ENCODE measurements at places on chromosomes 11 and 22. TPM values are rescaled to one million over a fixed set of nuclear protein-coding genes. Genes with fewer than 3 reads are reported as not detected.

POU2AF3 gene
- 0.64 TPM for total RNA-seq

NLRP14 gene
- total RNA-seq = 0.08 TPM

- no peaks in the 10 kb centered on the region for H3K4me1 ChIP-seq
- no peak overlapping the region for H3K4me3 ChIP-seq
- no peaks in the 10 kb centered on the region for H3K27me3 ChIP-seq
- H3K27ac ChIP-seq = no peak overlapping the region
- DNase-seq = no peak
These were observed 4.5 kb downstream of the SHISA8 start for GRCh38 chr22:41910050-41911000.

DNA sequence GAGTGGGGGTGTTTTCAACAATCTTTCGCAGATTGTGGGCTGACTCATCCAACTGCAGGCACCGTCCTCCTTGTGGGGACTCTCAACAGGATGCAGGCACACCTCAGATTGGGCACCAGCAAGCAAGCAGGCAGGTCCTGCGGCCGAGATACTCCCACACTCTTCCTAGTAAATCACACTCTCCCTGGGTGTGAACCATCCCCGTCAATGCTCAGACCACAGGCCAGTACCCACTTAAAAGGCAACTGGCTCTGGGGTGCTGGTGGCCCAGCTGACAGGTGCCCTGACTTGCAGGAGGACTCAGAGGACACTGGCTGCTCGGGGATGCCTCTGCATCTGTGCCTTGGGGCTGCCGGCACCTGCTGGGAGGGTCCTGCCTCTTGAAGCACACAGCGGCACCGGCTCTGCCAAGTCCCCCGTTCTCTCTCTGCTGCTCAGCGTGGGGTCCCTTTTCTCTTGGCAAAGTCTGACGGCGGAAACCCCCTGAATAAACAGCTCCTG is 282.5 kb downstream of the CTTN start:
- no peaks in the 10 kb centered on the region for H3K36me3 ChIP-seq
- H3K27me3 ChIP-seq = no peaks in the 10 kb centered on the region
- H3K4me3 ChIP-seq = no peak overlapping the region
- DNase-seq = no peak
- no peak overlapping the region for H3K27ac ChIP-seq

- H3K4me1 ChIP-seq = no peaks in the 10 kb centered on the region
- no peaks in the 10 kb centered on the region for H3K27me3 ChIP-seq
- no peaks in the 10 kb centered on the region for H3K36me3 ChIP-seq
- no peak overlapping the region for H3K4me3 ChIP-seq
- no peak for DNase-seq
- H3K27ac ChIP-seq = no peak overlapping the region
These were observed 86.7 kb upstream of the IZUMO1R start for GRCh38 chr11:94217705-94218104.

All from Panc1 (cell line).